ENCODE measurements at places on chromosomes 3 and 15. TPM values are rescaled to one million over a fixed set of nuclear protein-coding genes. Genes with fewer than 3 reads are reported as not detected.

Gene SPESP1
- polyA plus RNA-seq = 11.7 TPM

Gene SLC25A26
- polyA plus RNA-seq = 34.3 TPM

Gene ACOX2
- 32.3 TPM for polyA plus RNA-seq

Gene GLT8D1
- polyA plus RNA-seq = 98.3 TPM

Gene SCAANT1
- polyA plus RNA-seq = not detected

Gene TMEM89
- not detected for polyA plus RNA-seq

Gene GOLGA6A
- not detected for polyA plus RNA-seq

DNA sequence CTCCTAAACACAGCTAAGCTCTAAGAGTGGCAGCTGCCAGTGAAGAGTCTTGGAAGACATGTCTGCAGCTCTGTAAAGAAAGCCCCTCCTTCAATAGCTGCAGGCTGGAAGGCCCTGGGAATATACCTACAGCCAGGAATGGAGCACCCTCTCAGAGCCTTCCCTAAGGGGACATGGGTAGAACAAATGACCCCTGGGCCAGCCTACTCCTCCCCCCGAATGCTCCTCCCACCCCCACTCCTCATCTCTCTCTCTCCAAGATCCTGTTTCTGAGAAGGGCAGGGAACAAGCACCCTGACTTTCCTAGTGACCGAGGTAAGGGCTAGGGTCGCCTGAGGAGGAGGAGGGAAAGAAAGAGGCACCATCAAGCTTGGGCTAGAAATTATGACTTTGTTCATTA, 20.7 kb downstream of the CPNE4 start:
- no peak for DNase-seq

- DNase-seq = no peak
These were observed 257.5 kb downstream of the LRTM1 start for GRCh38 chr3:54670201-54671000.

DNA sequence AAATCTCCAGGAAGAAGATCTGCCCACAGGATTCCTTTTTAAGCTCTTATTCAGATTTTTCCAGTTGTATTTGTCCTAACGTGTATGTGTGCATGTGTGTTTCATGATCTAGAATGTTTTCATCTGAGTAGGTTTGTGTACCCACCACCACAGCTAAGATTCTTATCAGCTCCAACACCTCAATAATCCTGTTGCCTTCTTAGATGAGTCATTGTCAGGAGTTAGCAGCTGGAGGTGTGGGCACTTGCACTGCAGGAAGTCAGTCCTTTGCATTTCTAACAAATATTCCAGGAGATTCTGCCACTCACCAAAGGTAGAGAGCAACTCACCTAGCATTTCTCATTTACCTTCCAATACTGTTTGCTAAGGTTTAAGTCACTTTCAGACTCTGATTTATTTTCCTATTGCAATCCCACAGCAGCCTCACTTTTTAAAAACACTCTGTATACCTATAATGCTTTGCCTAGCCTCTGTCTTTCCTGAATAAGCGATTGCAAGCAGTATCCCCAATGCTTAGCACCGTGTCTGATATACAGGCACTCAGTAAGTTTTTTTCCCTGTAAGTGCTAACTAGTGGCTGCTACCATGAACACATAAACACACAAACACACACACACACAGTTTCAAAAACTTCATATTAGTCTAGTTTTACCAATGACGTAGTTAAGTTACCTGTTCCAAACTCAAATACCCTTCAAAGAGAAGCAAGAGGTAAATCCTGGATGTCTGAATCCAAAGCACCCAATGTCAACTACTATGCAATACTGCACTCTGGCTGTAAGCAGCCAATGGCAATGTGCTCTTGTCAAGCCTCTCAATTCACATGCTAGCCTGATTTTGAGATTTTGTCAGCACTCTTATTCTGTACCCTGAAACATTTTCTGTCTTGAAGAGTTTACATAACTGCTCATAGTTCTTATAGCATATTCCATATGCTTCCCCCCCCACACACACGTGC, 713.5 kb upstream of the LMCD1 start:
- no peak for DNase-seq

GRCh38 chr15:58381697-58382096, 50.1 kb upstream of the LIPC start:
- no peak for DNase-seq

GRCh38 chr3:32238453-32239306, at the start of gene CMTM8:
TSS of gene CMTM8 (plus strand) at chr3:32238680. CDS start at chr3:32238973, 293 bp downstream.
- no peak for DNase-seq

DNA sequence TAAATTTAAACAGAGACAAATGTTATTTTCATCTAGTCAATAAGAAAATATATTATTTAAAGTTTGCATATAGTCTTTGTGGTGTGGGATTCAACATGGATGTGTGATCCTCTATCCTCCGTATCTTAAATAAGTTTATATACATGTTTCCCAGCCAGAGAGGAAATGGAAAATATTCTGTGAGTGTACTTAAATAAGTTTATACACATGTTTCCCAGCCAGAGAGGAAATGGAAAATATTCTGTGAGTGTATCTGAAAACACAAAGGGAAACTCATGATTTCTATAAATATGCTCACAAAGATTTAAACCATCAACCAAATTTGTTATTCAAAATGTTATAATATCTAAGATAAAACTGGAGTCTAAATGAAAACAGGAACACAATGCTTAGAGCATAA, 110.0 kb upstream of the MELTF start:
- DNase-seq = no peak

GRCh38 chr3:87361271-87361670, 84.9 kb upstream of the POU1F1 start:
- DNase-seq = no peak

- DNase-seq = no peak
These were observed 12.0 kb upstream of the DAPK2 start for GRCh38 chr15:64058279-64058678.
